Large intestine (tissue), 12 donors: ENCODE measurements at places on chromosomes 4 and X. TPM values are rescaled to one million over a fixed set of nuclear protein-coding genes. Genes with fewer than 3 reads are reported as not detected.

The ADH1B gene
- 9.6 TPM for polyA plus RNA-seq

GRCh38 chrX:149830192-149830873, 48.6 kb downstream of the MAGEA9 start:
- DNase-seq: peak; percentile 4

GRCh38 chr4:26937139-26937538, 76.5 kb downstream of the STIM2 start:
- DNase-seq: no peak

- DNase-seq: no peak
Observed at GRCh38 chr4:186651624-186652023, 72.0 kb downstream of the FAT1 start.

The ZFP42 gene
- 0.34 TPM for polyA plus RNA-seq
